GM13977 (cell line): ENCODE measurements at places on chromosomes 4 and X.
A peak's percentile ranks its signal among the peaks of the same experiment; 100 is the strongest.

DNA sequence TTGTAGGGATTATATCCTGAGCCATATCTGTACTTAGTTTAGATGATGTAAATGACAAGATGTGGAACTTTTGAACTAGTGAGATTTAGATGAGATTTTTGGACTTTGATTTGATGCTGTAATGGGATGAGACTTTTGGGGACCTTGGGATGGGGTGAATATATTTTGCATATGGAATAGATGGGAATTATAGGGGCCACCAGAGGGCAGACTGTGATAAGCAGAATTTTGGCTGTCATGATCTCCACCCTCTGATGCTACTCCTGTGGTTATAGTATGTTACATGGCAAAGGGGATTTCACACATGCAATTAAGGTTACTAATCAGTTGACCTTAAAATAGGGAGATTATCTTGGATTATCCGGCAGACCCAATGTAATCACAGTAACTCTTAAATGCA, 214.0 kb upstream of the NHS start:
- no peak for DNase-seq

DNA sequence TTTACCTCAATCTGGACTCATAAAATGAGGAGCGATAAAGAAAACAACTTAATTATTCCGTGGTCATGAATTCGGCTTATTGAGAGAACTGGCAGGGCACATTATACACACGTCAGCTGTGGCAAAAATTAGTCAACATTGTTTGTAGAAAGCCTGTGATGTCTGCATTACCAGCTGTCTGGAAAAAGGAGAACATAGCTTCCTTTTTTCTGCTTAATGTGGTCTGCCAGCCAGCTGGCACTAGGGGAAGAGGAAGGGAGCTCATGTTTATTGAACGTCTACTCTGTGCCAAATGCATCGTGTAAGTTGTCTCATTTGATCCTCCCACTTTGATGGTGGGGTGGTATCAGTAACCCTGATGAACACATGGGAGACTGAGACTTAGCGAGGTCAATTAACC, 367.6 kb downstream of the ARHGAP24 start:
- DNase-seq, result no peak

DNA sequence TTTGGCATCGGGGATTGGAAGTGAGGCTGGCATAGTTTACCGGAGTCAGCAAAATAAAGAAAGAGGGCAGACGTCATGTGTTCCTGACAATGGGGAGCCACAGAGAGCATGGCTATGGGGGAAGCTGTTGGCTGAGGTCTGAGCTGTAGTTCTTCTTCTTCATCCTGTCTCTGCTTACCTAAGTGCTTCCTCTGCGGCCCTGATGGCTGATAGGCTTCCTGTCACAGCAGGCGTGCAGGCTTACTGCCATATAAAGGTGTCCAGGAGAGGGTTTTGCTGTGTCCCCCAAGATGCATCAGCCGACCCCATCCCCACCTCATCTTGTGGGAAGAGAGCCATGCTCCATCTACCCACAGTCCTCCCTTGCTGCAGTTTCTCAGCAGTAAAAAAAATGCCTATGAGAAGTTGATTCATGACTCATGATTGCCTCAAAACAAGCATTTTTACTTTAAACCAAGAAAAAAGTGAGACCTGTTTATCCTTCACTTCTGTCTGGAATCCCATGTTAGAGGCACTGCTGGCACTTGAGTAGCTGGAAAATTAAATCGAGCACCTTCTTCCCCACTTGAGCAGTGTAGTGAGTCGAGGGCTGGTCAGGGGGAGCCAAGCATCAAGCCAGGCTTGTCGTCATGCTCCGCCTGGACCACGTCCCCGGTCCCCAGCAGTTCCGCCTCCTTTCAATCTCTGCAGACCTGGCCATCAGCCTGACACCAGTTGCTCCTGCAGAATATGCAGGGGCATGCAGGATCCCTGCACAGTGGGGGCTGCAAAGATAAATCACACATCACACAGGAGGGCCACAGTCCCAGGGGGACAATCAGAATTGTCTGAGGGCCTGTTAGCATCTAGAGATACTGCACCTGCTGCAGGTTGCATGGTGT, 237.8 kb downstream of the EVC2 start:
- DNase-seq, result no peak

- no peak for DNase-seq
Observed at GRCh38 chrX:13024986-13025385, 19.4 kb downstream of the FAM9C start.

DNA sequence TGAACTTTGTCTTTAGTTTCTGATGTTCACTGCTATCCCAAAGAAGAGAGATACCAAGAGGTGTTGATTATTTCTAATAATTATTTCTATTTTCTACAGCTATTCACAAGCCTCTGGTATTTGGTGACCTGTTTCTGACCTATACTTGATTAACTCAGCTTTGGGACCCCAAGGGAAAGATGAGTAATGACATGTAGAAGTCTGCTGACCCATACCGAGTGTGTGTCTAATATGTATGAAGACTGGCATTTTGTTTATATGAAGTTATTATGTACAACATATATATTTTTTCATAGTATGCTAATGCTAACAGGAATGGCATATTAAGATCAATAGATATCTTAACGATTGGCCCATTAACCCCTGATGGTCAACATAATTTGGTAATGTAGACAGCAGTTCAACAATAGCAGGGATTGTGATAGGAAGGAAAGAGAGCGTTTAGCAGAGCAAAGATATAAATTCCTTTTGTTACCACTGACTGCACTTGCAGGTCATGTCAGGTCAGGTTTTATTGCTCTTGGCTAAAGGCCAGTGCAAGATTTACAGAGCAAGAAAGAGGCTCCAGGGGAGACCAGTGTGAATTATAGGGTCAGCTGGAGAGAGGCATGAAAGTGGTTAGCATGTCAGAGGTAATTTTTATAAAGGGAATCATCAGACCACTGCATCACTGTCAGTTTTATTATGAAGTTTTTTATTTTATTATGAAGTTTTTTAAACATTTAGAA, 94.7 kb upstream of the DIPK2B start:
- no peak for DNase-seq

- no peak for DNase-seq
Observed at GRCh38 chr4:150173982-150174398, 95.7 kb downstream of the DCLK2 start.

GRCh38 chr4:184755278-184755677, 21.4 kb upstream of the CENPU start:
- no peak for DNase-seq

DNA sequence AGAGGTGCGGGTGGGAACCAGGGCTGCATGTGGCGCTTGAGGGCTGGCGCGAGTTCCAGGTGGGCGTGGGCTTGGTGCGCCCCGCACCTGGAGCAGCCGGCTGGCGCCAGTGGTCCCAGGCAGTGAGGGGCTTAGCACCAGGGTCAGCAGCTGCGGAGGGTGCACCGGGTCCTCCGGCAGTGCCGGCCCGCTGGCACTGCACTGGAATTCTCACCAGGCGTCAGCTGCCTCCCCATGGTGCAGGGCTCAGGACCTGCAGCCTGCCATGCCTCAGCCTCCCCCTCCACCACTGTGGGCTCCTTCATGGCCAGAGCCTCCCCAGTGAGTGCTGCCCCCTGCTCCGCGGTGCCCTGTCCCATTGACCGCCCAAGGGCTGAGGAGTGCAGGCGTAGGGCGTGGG, 174.0 kb downstream of the ADAM29 start:
- DNase-seq, result no peak

DNA sequence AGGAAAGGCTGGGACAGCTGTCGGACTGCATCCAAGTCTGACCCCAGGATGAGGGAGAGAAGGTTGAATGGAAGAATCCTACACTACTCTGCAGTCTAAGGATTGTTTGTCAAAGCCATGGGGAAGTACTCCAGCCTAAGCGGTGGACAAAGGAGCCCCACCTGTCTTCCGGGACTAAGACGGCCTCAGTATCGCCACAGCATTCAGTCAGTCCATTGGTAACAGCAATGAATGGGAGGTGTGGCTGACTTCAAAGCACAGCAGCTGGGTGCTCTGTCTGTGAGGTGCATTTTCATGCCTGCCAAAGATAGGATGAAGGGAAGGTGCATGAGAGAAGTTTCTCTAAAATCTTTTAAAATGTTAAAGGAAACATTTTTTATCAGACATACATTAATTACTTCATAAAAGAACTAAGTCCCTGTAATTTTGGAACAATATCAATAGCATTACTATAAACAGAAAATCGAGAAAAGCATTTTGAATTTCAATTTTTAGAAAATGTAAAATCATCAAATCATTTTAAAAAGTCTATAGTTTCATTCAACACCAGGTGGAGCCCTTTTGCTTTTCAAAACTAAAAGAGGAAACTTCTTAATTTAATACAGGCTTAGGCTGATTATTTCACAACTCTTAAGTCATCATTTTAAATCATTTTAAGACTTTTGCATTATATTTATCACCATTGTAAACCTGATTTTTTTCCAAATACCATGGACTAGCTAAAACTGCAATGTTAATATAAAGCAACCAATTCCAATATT, 27.6 kb upstream of the INTU start:
- DNase-seq, result peak; percentile 31
